ENCODE measurements at places on chromosomes 2 and 18.

- no peak for DNase-seq
Observed at GRCh38 chr2:11938196-11938595, 191.8 kb downstream of the LPIN1 start.

- no peak for DNase-seq
Observed at GRCh38 chr2:238947920-238948710, 100.2 kb downstream of the TWIST2 start.

GRCh38 chr2:159586034-159586433 is 30.3 kb downstream of the BAZ2B start:
- no peak for DNase-seq

GRCh38 chr2:42096869-42097591 is 49.2 kb downstream of the PKDCC start:
- DNase-seq, result no peak

DNA sequence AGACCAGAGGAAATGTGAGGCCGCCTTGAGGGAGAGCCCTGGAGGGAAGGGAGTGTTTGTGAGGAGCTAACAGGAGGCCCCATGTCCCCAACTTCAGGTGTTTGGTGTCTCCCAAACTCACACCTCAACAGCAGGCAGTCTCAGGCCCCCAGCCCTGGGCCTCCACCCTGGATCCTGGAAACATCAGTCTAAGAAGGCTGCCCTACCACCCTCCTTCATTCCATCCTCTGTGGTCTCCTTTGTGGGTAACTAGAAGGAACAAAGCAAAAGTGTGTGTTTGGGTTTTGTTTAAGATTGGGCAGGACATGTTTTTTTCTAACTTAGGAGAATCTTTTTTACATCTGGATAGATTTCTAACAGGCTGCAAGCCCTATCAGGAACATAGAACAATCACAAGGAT is 404.3 kb downstream of the BCL11A start:
- DNase-seq, result no peak

DNA sequence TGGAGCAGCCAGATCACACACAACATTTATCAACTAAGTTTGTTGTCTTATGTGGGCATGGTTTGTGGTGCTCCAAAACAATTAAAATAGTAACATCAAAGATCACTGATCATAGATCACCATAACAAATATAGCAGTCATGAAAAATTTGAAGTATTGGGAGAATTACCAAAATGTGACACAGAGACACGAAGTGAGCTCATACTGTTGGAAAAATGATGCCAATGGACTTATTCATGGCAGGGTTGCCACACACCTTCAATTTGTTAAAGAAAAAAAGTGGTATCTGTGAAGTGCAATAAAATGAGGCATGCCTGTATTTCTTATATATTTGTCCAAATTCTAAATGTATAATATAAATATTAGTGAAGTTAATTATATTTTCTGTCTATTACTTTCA is 42.9 kb upstream of the CABYR start:
- DNase-seq, result no peak

GRCh38 chr2:160156100-160156499 is 44.0 kb downstream of the ITGB6 start:
- no peak for DNase-seq

DNA sequence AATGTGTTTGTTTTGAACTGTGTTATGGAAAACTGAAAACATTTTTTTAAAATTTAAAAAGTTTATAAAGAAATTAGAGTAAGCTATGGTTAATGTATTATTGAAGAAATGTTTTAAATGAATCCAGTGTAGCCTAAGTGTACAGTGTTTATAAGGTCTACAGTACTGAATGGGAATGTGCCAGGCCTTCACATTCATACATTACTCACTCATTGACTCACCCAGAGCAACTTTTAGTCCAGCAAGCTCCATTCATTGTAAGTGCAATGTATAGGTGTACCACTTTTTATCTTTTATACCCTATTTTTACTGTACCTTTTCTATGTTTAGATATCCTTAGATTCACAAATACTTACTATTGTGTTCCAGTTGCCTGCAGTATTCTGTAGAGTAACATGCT is 215.1 kb upstream of the THUMPD2 start:
- DNase-seq, result no peak

- no peak for DNase-seq
Observed at GRCh38 chr2:48250943-48251342, 279.0 kb upstream of the STON1 start.

DNA sequence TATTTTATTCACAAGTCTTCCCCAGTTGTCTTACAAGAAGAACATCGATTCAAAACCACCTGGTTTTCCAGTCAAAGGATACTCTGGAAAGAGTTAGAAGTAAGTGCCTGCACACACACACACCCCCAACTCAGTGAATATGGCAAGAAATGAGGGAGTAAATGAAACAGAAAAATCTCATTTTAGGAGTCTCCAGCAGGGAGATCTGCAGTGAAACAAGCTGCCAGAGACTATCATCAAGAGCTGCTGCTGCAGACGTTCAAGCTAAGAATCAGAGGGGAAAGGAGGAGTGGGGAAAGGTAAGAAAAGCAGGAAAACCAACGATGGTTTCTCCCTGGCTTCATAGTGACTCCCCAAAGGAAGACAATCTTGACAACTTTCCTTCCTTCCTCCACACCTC is 2.4 kb downstream of the ALK start:
- no peak for DNase-seq

DNA sequence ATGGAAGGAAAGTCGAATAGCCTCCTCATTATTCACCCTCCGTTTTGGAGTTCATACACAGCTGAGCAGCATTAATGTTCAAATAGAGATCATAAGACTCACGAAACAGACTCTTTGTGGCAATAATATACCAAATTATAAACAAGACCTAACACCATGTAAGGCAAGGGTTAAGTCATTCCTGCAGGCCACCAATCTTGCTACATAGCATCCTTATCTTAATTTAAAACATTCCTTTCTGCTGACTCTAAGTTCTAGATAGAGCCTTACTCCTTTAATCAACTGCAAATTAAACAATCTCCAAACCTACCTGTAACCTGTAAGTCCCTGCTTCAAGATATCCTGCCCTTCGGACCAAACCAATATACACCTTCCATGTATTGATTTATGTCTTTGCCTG is 178.0 kb downstream of the PDE11A start:
- DNase-seq, result no peak

GRCh38 chr18:75089748-75090327 is 119.1 kb downstream of the PTGR3 start:
- no peak for DNase-seq

DNA sequence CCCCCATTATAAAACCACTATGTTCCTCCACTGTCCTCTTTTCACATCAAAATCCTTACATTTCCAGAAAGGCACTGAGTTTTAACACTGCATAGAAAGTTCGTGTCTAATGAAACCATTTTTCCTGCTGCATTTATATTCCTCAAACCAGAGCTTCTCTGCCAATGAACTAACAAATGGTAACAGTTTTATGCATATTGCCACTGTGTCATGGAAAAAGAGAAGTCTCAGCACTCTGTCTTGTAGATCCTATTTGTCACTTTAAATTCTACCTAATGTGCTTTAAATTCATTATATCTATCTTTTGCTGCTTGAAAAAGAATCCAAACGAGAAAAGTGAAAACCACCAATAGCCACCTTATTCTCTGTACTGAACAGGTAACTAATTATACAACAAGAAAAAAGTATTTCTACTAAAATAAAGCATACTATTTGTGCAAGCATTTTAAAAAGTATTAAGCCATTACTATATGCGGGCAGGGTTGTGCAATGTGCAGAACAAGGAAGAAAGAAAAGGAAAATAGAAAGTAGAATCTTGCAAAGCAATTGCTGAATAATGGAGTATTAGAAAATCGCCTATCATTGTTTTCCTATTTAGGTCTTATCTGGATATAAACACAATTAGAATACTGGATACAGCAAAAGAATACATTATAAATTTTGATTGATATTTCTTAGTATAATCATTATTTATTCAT is 328.9 kb downstream of the ZEB2 start:
- DNase-seq, result no peak

DNA sequence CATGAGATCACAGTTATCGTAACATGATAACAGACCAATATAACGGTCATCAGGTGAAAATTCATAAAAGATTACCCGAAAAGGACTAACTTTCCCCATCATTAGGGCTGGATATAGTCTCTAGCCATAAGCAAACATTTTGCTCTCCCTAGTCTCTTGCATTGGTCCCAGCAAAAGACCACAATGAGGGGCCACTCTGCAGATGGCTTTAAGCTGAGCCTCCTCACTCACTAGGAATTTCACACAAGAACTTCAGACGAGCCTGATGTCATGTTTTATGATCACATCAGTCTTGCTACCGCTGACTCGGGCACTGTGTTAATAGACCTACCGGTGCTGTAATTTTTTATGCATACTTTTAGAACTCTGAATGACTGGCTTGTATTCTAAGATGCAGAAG is 35.2 kb downstream of the STK17B start:
- DNase-seq, result no peak

GRCh38 chr2:144607099-144607498 is 87.2 kb upstream of the ZEB2 start:
- DNase-seq, result no peak

- DNase-seq, result no peak
Observed at GRCh38 chr2:10225291-10226037, 77.2 kb upstream of the HPCAL1 start.

DNA sequence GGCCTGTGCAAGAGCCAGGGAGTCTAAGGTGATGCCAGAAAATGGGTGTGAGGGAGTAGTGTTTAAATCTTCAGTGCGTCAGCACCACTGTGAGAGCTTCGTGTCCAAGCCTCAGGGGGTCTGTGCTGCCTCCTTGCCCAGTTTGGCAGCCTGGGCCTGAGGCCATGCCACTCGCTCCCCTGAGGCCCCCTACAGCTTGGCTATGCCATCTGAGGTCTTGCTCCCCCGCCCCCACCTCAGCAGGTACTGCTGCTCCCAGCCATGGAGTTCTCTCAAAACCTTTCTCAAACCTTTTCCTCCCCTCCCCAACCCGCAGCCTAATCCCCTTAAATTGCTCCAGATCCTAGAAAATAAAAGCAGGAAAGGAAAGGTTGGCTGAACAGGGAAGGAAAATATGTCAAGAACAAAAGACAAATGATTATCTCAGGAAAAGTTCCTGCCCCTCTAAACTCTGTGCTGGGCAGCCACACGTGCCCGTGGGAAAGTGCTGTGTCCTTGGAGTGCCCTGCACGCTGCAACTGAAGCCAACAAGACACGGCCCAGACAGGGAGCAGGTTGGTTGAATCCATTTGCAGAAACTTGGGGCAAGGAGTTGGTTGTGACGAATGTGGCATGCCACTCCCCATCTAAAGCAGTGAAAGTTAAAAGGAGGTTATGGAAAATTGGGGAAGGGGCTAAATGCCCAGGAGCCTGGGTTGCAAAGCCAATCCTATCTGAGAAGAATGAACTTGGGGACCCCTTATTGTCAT is 61.2 kb downstream of the ATOH8 start:
- DNase-seq, result no peak

DNA sequence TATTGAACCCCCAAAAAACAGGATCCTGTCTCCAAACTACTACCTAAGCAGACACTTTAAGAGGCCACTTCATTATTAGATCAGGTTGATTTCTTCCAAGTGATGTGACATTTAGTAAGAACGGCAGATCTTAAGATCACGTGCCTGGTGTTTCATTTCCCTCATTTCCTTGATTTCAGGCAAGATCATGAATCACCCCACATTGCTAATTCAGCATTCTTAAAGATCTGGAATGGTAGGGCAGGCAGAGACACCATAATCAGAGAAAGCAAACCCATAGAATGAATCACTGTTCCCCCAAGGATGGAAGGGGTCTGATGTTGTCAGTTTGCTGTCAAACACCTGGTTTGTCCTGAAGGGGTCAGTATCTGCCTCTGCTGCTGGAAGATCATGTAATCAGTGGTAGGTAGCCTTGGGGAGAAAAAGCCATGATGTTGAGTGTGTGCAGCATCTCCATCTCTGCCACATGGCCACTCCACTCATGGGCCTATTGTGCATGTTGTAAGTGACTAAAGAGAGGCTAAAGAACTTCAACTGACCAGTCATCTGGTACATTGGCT is 133.9 kb downstream of the ARHGAP15 start:
- DNase-seq, result no peak

DNA sequence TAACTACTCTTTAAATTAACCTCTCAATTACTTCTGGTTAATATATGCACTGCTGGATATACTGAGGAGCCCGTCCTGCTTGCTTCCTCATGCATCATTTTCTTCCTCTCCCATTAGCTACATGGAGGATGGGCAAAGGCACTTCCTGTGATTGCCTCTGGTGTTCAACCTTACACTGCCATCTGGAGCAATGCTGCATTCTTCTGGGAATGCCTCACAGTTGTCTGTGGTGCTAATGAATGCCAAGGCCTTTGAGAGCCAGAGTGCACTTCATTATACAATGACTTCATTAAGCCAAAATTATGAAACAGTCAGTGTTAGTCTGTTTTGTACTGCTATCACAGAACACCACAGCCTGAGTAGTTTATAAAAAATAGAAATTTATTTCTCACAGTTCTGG is 134.8 kb upstream of the DOCK10 start:
- DNase-seq, result no peak

GRCh38 chr2:172869861-172870260 is 134.2 kb downstream of the RAPGEF4 start:
- no peak for DNase-seq

DNA sequence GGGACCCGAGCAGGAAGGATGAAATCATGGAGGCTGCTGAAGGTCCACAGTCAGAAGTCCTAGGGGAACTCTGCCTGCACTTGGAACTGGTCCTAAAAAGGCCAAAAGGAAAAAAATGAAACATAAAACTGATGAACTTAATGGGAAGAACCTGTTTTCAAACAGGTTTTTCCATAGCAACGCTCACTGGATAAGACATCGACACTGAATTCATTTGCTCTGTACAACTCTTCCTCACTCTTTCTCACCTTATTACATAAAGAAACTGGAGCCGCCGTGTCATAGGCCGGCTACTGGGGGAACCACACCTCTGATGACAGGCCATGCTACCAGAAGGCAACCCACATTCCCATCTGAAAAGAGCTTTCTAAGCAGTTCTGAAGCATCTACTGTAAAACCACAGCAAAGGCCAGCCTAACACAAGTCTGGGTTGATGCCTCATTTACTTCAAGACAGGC is 83.6 kb downstream of the FARSB start:
- DNase-seq, result no peak

DNA sequence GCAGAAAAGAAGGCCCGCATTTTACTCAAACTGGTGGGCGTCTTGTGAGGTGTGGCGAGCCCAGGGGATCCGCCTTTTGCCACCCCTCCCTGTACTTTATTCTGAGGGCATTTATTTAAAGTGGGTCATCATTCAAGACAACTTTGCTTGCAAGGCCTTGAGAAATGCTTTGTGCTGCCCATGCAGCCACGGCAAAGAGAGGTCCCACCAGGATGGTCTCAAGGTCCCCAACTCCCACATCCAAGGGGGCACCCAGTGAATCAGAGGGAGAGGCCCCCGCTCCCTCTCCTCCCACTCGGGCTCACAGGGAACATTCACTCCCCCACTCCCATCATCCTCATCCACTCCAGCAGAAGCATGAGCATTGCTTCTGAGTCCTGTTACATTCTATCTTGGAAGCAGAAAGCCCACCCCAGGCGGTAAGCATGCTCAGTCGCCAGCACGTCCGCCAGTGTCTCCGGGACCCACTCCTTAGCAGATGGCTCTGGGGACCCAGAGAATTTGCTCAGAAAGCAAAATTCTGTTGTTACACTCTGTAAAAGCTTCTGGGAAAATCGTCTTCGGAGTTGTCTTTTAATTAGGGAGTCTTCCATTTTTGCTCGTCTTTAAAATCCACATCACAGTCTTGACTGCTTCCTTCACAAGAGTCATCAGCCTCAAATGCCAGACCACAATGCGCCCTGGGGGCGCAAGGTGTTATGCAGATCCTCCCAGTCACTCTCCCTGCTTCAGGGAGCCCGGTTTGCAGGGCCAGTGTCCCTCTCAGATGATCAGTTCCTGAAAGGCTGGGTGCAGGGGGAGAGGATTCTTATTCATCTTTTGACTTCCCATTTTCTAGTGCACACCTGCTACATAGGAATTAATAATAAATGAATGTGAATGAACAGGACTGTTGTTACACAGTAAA is 99.4 kb upstream of the NCK2 start:
- DNase-seq, result no peak
